ENCODE measurements at places on chromosomes 7 and 10.

- no peak overlapping the region for H3K4me3 ChIP-seq
- H3K36me3 ChIP-seq: no peaks in the 10 kb centered on the region
- no peaks in the 10 kb centered on the region for H3K27me3 ChIP-seq
- no peak overlapping the region for H3K27ac ChIP-seq
Measured at GRCh38 chr10:63054889-63055611, 78.1 kb upstream of the NRBF2 start.

DNA sequence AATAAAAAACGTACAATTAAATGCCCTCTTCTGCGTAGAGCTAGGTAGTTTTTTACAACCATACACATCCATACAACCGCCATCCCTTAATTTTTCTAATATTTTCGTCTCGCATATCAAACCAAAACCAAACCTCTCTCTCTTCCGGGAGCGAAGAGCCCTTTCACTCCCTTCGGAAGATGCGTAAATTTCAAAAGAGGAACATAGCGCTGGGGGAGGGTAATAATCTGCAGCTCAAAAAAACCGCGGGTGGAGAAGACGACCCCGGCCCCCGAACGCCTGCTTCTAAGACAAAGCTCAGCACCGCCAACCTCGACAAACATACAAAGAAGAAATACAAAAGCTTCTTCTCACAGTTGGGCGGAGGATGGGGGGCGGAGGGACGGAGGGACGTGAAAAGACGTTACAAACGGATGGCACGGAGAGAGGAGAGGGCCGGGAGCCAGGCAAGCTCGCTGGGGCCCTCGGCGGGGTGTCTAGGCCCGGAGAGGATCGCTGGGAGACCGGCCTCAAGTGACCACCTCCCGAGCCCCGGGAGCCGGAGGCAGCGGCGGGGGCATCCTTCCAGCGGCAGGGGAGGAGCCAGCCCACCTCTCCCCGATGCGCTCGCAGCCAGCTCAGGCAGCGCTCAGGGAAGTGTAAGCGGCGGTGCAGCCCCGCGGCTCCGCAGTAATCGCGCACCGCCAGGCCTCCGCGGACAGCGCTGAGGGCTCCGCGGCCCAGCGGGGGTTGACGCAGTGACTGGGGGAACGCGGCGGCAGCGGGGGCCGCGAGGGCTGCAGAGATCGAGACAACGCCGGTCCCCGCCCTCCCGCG lies 851 bp downstream of the MKRN1 start:
- peak; percentile 86 for DNase-seq
- peaks cover 10% of the 10 kb centered on the region for H3K4me1 ChIP-seq
- H3K27ac ChIP-seq: peak overlapping the region; percentile 96
- H3K36me3 ChIP-seq: no peaks in the 10 kb centered on the region
- no peaks in the 10 kb centered on the region for H3K27me3 ChIP-seq

DNA sequence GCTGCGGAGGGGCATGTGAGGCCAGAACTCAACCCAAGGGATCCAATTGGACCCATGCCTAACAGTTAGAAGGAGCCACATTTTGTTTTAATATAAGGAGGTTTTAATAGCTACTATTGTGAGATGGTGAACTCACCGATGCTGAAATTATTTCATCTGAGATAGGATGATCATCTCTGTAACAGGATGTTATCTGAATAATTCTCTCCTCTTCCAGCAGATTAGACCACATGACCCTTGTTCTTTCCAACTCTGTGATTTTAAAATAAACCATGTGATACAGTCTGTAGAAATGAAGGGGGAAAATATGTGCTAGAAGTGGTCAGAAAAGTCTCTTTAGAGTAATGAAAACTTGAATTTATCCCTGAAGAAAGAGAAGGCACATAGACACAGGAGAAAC lies 385.8 kb downstream of the LRMDA start:
- DNase-seq: no peak
- no peaks in the 10 kb centered on the region for H3K36me3 ChIP-seq
- H3K27ac ChIP-seq: no peak overlapping the region
- H3K4me1 ChIP-seq: peaks cover 10% of the 10 kb centered on the region
- H3K27me3 ChIP-seq: no peaks in the 10 kb centered on the region

DNA sequence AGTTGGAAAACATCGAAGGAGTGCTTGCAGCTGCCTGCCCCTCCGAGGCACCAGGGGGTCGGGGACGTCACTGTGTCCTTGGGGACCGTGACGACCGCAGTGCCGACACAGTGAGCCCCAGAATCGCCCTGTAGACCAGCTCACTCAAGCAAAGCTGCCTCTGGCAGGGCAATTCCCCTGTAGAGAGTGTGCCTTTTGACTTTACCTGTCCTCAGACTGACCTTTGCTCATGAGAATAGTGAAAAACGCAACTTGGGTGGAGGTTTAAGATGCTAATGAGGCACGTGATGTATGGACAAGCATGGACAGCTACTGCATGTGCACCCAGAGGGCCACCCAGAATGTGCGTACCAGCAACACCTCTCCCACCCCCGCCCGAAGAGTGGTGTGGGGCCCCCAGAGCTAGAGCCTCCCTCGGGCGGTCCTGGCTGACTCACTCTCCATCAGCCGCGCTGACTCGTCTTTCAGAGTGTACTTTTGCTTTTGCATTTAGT lies 271.9 kb downstream of the ADARB2 start:
- DNase-seq: no peak
- no peaks in the 10 kb centered on the region for H3K27me3 ChIP-seq
- H3K36me3 ChIP-seq: no peaks in the 10 kb centered on the region
- H3K4me3 ChIP-seq: no peak overlapping the region
- no peak overlapping the region for H3K27ac ChIP-seq

DNA sequence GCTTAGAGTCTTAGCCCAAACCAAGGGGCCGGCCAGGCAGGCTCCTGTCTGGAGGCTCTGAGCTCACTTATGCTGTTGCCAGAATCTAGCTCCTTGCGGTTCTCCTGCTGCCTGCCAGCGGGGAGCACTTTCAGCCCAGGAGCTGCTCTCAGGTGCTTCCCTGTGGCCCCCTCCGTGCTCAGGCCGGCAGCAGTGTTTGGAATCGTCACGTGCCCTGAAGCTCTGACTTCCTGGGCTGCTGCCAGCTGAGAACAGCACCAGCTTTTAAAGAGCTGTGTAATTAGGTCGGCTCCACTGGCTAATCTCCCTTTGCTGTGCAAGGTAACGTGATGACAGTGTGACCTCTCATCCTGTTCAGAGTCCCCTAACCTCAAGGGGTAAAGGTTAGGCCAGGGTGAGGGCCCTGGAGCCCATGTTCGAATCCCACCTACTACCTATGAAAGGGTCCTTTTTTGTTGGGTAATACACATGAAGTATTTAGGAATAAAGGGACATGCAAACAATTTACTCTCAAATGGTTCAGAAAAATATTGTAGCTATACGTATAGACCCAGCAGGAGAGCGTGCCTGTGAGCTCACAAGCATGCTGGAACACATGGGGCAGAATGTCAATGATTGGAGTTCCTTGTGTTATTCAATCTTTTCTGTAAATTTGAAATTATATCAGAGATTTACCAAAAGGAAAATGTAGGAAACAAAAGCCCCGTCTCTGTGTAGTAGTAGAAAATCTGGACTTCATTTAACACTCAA lies 16.6 kb downstream of the ZNF862 start:
- peak; percentile 80 for DNase-seq
- H3K4me1 ChIP-seq: peaks cover 20% of the 10 kb centered on the region
- peak overlapping the region; percentile 0 for H3K4me3 ChIP-seq
- H3K27me3 ChIP-seq: no peaks in the 10 kb centered on the region

- no peak for DNase-seq
- H3K36me3 ChIP-seq: no peaks in the 10 kb centered on the region
- no peak overlapping the region for H3K4me3 ChIP-seq
- no peaks in the 10 kb centered on the region for H3K4me1 ChIP-seq
- H3K27ac ChIP-seq: no peak overlapping the region
- no peaks in the 10 kb centered on the region for H3K27me3 ChIP-seq
Measured at GRCh38 chr7:158309868-158310763, 277.5 kb downstream of the PTPRN2 start.

DNA sequence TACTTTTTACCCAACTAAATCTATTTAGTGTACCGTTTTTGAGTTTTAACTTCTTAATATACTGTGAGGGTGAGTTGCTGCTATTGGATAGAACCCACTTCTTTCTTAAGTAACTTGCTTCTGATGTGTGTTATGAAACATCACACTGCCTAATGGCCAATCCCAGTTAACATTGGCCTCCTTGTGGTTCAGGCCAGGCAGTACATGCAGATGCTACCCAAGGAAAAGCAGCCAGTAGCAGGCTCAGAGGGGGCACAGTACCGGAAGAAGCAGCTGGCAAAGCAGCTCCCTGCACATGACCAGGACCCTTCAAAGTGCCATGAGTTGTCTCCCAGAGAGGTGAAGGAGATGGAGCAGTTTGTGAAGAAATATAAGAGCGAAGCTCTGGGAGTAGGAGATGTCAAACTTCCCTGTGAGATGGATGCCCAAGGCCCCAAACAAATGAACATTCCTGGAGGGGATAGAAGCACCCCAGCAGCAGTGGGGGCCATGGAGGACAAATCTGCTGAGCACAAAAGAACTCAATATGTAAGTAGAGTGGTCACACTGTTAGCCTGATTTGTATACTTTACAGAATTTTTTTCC lies 39.7 kb downstream of the TES start:
- no peaks in the 10 kb centered on the region for H3K36me3 ChIP-seq
- H3K27me3 ChIP-seq: no peaks in the 10 kb centered on the region
- no peak overlapping the region for H3K4me3 ChIP-seq
- no peak overlapping the region for H3K27ac ChIP-seq

DNA sequence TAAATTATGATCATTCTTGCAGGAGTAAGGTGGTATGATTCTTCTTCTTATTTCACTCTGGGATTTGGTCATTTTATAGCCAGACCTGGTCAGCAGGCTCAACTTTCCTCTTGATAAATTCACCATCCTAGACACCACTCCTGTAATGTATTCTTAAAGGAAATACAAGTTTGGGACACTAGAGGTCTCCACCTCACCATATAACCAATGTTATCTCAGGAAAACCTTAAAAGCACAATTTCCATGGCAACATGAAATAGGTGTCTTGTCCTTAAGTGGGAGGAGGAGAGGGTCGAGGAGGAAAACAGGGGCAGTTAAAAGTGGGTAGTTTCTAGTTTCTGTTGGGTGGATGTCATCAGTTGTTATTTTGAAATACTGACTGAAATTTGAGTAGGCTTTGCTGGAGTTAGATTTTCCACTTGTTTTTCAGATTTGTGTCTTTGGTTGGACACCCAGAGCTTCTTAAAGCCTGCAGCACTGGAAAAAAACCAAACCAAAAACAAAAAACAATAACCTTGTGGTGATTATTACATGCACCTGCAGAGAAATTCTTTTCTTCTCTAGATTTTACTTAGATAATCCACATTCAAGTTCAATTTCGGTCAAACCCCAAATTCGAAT lies 163.1 kb downstream of the PRKCQ start:
- no peaks in the 10 kb centered on the region for H3K36me3 ChIP-seq
- no peak overlapping the region for H3K4me3 ChIP-seq
- peak; percentile 76 for DNase-seq
- no peaks in the 10 kb centered on the region for H3K4me1 ChIP-seq
- H3K27me3 ChIP-seq: no peaks in the 10 kb centered on the region

DNA sequence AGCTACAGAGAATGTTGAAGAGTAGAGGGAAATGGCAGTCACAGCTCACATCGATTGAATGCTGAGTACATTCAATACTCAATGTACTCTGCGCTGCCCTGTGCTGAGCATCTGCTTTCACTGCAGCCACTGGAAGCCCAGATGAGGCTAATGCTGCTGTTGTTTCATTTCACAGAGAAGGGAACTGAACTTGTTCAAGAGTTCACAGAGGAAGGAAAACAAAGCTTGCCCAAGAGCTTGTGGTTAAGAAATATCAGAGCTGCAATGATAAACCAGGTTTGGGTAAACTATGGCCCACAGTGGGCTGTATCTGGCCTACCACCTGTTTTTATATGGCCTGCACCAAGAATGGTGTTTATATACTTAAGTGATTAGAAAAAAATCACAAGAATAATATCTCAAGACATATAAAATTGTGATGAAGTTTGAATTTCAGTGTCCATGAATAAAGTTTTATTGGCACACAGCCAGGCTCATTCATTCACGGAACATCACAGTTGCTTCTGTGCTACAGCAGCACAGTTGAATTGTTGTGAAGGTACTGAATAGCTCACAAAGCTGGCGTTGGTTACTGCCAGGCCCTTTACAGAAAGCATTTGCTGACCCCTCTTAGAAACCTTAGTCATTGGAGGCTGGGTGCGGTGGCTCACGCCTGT lies 64.1 kb downstream of the CFAP58 start:
- H3K4me1 ChIP-seq: peaks cover 14% of the 10 kb centered on the region
- H3K27ac ChIP-seq: no peak overlapping the region
- DNase-seq: no peak
- no peaks in the 10 kb centered on the region for H3K36me3 ChIP-seq
- H3K27me3 ChIP-seq: no peaks in the 10 kb centered on the region

- no peaks in the 10 kb centered on the region for H3K36me3 ChIP-seq
- peaks cover 24% of the 10 kb centered on the region for H3K4me1 ChIP-seq
- H3K4me3 ChIP-seq: no peak overlapping the region
- H3K27me3 ChIP-seq: no peaks in the 10 kb centered on the region
Measured at GRCh38 chr7:151346-152050, 40.9 kb upstream of the FAM20C start.
